Stimulated activated CD4-positive, alpha-beta T cell treated with anti-CD3 and anti-CD28 coated beads, Interleukin-15, amount 100 ng/mL, for 1 hour (primary cell): ENCODE measurements at places on chromosomes 7 and 10.

DNA sequence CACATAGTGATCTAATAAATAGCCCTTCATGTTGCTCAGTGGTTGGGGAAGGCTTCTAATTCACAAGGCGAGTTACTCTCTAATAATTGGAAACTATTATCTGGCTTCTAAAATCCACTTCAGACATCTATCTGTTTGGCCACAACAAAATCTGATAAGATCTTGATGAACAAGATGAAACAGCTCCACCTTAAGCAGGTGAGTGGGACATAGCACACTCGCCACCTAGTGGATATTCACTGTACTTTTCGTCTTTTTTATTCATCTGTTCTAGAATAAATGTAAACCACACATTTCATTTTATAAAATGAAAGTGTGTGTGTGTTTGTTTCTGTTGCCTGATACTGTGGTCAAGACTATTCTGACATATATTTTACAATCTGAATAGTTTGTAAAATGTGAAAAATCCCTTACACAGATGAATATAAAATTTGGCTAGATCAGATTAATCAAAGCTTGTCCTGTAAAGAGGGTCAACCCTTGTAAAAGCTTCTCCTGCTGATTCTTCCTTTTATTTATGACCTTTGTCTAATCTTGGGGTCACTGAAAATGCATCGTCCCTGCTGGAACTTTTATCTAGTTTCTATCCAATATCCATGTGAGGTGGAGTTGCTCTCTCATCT lies 26.5 kb upstream of the CNTNAP2 start:
- no peak for DNase-seq

GRCh38 chr10:11586170-11586569 lies 25.3 kb downstream of the USP6NL start:
- no peak for DNase-seq

DNA sequence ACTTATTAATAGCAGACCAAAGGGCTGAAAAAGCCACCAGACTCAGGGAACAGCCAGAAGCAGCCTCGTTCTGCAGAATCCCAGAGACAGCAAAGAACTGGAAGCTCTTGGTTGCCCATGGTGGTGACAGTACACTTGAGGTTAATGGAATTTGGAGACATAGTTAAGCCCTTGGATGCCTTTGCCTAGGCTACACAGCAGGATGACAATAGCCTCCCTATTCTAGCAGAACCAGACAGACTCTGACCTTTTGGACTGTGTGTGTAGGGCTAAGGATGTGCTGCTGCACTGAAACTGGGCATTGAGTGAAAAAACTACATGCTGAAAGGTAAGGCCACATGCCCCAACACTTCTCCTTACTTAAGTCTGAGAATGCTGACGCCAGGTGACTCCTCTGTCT lies 22.7 kb downstream of the OTUD1 start:
- DNase-seq, result no peak

DNA sequence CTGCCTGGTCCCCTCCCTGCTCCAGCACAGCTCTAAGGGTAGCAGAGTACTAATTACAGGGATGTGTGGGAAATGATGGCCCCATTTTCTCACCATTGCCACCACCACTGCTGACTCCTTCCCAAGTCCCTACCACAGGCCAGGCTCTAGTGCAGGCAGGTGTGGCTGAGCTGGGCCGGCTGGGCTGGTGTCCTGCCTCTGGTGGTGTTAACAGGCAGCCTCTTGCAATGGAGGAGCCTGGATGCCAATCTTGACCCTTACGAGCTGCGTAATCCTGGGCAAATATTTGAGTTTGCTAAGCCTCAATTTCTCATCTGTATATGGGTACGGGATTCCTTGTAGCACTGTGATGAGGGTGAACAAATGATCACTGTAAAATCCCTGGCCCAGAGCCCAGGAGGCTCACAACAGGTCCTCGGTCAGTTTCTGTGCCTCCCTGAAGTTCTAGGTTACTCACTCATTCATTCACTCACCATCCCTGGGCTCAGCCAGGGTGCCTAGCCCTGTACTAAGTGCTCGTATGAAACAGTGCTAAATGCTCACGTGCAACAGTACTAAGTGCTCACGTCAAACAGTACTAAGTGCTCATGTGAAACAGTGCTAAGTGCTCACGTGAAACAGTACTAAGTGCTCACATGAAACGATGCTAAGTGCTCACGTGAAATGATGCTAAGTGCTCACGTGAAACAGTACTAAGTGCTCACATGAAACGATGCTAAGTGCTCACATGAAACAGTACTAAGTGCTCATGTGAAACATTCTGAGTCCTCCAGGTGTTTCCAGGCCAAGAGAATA lies 2.3 kb upstream of the FZD9 start:
- DNase-seq, result no peak

- DNase-seq, result no peak
These were observed 91.6 kb upstream of the CXCL12 start for GRCh38 chr10:44476409-44477045.

- DNase-seq, result no peak
These were observed 28.4 kb downstream of the CDK6 start for GRCh38 chr7:92808006-92808405.

DNA sequence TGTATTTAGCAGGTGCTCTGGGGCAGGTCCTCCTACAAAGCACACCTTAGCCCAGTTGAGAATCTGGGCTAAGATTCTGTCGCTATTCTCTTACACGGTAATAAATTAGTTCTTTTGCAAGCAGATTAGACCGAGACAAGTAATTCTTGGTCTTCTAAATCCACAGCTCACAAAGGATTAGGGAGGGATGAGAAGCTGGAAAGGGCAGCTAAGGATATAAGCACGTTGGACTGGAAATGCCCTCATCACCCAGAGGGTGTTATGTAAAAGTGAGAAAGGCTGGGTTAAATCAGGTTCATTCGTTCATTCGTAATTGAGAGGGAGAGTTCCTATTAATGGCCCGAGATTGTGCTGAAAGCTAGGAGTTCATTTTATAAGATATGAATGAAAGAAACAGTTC lies 41.8 kb downstream of the PFKFB3 start:
- DNase-seq, result no peak

DNA sequence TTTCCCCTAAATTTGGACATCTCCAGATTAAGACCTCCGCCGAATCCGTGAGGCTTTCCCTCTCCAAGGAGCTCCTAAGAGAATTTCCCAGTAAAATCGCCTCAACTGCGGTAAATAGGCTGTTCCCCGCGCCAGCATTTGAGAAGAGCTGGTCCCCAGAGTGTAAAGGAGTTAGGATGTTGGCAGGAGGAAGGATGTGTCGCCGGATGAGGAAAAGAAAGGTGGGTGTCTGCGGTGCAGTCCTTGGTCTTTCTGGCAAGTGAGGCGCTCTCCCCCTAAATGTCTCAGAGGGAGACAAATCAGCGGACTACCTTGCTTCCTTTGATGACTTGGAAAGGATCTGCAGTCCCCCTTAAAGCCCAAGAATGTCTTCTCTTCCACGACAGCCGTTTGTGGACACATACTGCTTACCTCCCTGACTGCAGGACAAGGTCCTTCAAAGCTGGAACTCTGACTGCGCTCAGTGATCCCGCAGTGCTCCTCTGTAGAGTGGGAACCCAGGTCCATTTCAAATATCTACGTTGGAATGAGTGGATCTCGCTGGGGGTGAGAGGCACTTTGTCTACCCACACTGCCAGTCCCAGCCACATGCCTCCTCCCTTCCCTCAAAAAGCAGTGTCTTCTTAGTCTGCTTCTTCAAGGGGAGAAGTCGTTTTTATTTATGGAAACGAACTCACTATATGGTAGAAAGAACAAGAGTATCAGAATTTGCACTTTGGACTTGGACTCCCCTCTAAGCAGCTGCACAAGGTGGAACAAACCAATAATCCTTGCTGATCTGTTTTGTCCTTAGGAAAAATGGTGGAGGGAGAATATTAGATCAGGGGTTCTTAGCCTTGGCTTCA lies 1.1 kb upstream of the DLG5 start:
- DNase-seq, result no peak

DNA sequence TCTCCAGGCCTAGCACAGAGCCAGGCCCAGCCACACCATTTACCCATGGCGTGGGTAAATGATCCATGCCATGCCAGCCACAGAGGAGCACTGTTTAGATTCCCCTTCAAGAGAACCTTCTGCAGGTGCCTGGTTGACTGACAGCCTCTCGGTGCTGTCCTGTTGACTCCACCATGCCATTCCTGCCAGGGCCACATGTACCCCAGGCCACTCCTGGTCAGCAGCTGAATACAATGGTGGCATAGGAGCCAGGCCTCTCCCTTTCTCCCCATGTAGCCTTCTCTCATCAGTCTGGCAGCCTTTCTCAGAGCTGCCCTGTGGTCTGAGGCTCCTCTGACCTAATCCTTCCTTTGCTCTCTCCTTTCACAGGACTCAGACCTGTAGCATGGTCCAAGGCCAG lies 39.2 kb upstream of the GPAM start:
- no peak for DNase-seq

GRCh38 chr10:93947055-93947454 lies 46.7 kb upstream of the PLCE1 start:
- DNase-seq, result no peak

DNA sequence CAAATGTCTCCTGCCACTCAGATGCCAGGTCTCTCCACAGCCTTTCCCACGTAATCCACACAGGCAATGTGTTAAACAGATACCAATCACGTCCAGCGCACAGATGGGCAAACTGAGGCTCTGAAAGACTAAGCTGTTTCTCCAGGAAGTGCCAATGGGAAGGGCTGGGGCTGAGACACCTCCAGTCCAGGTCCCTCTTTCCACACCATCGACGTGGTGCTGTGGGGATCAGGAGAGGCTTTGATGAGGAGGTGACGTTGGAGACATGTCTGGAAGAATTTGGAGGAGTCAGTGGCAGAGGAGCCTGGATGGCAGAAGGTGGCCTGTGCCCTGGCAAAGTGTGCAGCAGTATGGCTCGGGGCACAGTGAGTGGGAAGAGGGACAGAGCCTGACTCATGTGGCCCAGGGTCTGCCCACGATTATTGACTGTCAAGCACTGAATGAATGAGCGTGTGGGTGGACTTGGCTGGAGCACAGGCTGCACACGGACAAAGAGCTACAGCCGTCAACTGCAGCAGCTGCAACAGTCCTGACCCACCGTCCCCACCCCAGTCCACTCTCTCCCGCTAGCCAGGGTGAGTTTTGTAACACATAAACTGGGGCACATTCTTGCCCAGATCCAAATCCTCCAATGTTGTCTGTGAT lies 40.8 kb upstream of the HSPA12A start:
- DNase-seq, result no peak

- DNase-seq, result no peak
These were observed 42.4 kb upstream of the HGF start for GRCh38 chr7:81811956-81812865.

DNA sequence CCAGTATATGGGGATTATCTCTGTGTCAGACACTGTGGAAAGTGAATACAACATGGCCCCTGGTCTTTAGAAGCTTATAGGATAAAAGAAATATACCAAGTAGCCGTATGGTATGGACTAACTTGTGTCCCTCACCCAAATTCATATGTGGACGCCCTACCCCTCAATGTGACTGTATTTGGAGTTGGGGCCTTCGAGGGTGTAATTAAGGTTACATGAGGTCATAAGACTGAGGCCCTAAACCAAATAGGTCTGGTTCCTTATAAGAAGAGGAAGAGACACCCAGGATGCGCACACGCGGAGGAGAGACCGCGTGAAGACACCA lies 36.3 kb downstream of the ASB13 start:
- no peak for DNase-seq
